Fibroblast of skin of scalp (primary cell): ENCODE measurements at places on chromosomes 4 and X.

GRCh38 chr4:146245850-146246249 is 31.5 kb downstream of the REELD1 start:
- DNase-seq: no peak

GRCh38 chr4:90198086-90198847 is 71.1 kb downstream of the CCSER1 start:
- no peak for DNase-seq

DNA sequence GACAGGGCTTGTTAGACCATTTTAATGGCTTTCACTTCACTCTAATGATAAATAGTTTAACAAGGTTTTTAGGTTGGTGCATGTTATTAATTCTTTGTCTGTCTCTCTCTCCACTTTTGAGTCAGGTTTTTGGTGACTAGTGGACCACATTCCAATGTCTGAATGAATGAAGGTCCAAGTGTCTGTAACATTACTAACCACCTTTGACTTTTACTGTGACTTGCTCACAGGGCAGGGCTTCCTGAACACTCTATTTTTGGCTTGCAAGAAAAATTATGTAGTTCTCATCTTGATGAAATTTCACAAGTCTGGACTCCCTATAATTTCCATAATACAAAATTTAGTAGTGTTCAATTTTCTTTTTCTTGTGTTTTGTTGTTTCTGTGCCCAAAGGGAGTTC is 78.9 kb upstream of the BMPR1B start:
- DNase-seq: peak; percentile 35

- DNase-seq: no peak
Observed at GRCh38 chr4:1783970-1784369, 9.1 kb upstream of the FGFR3 start.

- peak; percentile 92 for DNase-seq
Observed at GRCh38 chrX:22526339-22526738, 253.6 kb downstream of the CBLL2 start.
